ENCODE measurements at places on chromosomes 11 and 22.

- no peak for DNase-seq
Observed at GRCh38 chr11:2816941-2817421, 68.6 kb downstream of the CDKN1C start.

- DNase-seq, result no peak
Observed at GRCh38 chr11:85672105-85672902, 7.4 kb upstream of the CREBZF start.

- no peak for DNase-seq
Observed at GRCh38 chr11:71927820-71928736, at the start of gene XNDC1N. XNDC1N (minus strand) TSS chr11:71928594; CDS start chr11:71923353, 5,241 bp downstream.

GRCh38 chr11:2374456-2375201 is 2.5 kb upstream of the CD81 start:
- DNase-seq, result no peak

DNA sequence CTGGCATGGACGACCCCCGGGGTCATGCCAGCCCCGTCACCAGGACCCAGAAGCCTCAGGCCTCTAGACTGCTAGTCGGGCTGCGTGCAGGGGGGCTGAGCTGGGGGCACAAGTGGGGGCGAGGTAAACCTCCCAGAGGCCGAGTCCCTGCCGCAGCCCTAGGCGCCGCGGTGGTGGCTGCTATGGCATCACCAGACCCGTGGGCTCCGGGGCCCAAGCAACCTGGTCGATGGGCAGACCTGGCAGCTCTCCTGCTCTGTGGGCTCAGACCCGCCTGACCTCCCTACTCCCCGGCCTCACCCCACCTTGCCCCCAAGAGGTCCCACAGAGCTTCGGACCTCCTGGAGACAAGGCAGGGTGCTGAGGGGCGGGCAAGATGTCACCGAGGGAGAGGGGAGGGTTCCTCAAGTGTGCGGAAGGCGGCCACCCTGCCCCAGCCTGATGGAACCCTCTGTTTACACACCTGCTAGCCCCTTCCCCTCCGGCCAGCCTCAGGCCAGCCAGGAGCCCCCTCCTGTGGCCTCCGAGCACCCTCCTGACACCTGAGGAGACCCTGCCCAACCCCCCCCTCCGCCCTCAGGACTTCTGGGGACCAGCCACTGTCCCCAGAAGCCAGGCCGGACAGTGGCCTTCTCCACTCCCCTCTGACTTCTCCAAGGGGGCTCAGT is 9.4 kb downstream of the IGF2 start:
- no peak for DNase-seq

DNA sequence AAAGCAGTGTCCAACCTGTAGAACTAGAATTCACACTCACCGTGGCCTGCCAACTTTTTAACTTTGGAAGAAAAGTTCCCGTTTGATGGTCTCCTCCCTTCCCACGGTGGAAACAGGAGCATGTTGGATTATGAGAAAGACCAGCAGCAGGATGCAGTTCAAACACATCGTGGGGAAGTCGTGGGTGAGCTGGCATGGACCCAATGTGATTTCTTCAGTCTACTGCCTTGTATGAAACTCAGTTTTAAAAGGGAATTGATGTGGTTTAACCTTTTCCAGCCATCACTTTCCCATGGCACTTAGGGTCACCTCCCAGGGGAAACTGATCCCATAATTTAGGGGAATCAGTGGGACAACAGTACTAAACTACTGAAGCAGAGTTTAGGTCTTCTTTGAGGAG is 318.3 kb downstream of the CADM1 start:
- no peak for DNase-seq

- DNase-seq, result no peak
Observed at GRCh38 chr22:17451316-17451715, 82.1 kb downstream of the CECR2 start.

Measured in stimulated activated CD8-positive, alpha-beta memory T cell treated with anti-CD3 and anti-CD28 coated beads, Interleukin-12 subunit alpha, Interleukin-12 subunit beta, amount 100 ng/mL, for 4 hours (primary cell).